GM23338 (cell line): ENCODE measurements at places on chromosomes 3 and 15. TPM values are rescaled to one million over a fixed set of nuclear protein-coding genes. Genes with fewer than 3 reads are reported as not detected.

Gene CSPG4
- 3.6 and 4.0 TPM in 2 replicates for total RNA-seq

Gene ABI3BP
- total RNA-seq, result 0.39 and 0.42 TPM in 2 replicates

Gene ZWILCH
- total RNA-seq, result 61.5 and 64.1 TPM in 2 replicates

Gene CKMT1B
- total RNA-seq, result 28.6 and 31.4 TPM in 2 replicates

Gene ADAMTS17
- 0.74 and 3.8 TPM in 2 replicates for total RNA-seq

Gene MAP1A
- total RNA-seq, result 2.0 and 2.3 TPM in 2 replicates

Gene CATSPER2
- 1.1 and 4.4 TPM in 2 replicates for total RNA-seq

Gene DOCK3
- 5.6 and 6.1 TPM in 2 replicates for total RNA-seq

Gene PLA2G4F
- not detected in 2 replicates for total RNA-seq

GRCh38 chr3:120634539-120634938 lies 38.4 kb downstream of the NDUFB4 start:
- no peak for DNase-seq

- DNase-seq, result no peak
These were observed 126.8 kb downstream of the PEAK1 start for GRCh38 chr15:77292969-77293558.

GRCh38 chr3:169940470-169941181 lies 26.0 kb upstream of the SEC62 start:
- no peak for DNase-seq

GRCh38 chr3:124320976-124321375 lies 329.1 kb upstream of the ROPN1 start:
- no peak for DNase-seq

- DNase-seq, result peak; percentile 59
These were observed 1.3 kb downstream of the ISL2 start for GRCh38 chr15:76337696-76338485.

DNA sequence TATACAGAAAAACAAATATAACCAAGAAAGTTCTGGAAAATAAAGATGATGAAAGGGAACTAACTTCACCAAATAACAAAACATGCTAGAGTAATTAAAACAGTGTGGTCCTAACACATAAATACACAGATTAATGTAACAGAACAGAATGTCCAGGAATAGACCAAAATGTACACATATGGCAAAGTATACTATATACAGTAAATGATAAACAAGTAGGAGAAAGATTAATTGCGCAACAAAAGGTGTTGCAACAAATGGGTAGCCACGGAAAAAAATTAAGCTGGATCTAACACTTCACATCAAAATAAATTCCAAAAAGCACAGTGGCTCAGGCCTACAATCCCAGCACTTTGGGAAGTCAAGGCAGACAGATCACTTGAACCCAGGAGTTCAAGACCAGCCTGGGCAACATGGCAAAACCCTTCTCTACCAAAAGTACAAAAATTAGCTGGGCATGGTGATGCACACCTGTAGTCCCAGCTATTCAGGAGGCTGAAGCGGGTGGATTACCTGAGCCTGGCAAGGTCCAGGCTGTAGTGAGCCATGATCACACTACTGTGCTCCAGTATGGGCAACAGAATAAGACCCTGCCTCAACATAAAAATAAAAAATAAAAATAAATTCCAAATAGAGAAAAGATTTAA lies 19.8 kb downstream of the SCAP start:
- DNase-seq, result no peak

DNA sequence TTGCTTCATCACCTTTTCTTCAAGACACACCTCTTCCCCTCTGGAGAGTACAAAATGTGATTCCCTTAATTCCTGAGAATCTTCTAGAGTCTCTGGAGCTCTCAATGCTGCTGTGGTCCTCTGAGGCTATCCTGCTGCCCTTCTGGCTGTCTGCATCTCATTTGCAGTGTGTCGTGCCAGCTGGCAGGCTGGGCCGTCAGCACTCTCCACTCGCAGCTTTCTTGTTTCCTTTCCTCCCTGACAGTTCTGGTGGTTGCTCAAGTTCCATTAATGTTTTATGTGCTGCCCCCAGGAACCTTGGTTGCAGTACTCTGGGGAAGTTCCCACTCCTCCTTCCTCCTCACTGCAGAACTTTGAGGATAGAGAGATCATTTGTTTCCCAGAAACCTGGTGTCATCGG lies 210.8 kb upstream of the ROPN1 start:
- no peak for DNase-seq

GRCh38 chr3:31996195-31996594 lies 14.6 kb downstream of the ZNF860 start:
- DNase-seq, result no peak

GRCh38 chr3:42855547-42856380 lies 19.9 kb downstream of the CYP8B1 start:
- no peak for DNase-seq

GRCh38 chr3:152192936-152193672 lies 75.6 kb upstream of the MBNL1 start:
- DNase-seq, result no peak

DNA sequence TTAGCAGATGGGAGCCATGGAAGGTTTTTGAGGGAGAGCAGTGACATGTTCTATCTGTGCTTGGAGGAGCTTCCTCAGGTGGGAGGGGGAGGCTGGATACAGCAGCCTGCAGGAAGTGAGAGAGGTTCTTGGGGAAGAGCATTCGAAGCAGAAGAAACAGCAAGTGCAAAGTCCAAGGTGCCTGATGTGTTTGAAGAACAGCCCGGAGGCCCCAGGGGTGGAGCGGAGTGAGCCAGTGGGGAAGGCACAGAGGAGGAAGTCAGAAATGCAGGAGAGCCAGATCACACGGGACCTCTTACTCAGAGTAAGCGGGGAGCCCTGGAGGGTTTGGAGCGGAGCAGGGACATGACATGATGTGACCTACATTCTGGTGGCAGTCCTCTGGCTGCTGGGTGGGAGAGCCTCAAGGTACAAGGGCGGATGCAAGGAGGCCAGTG lies 10.8 kb downstream of the ITGA11 start:
- DNase-seq, result peak; percentile 35

GRCh38 chr3:81291586-81291985 lies 469.9 kb downstream of the GBE1 start:
- no peak for DNase-seq

DNA sequence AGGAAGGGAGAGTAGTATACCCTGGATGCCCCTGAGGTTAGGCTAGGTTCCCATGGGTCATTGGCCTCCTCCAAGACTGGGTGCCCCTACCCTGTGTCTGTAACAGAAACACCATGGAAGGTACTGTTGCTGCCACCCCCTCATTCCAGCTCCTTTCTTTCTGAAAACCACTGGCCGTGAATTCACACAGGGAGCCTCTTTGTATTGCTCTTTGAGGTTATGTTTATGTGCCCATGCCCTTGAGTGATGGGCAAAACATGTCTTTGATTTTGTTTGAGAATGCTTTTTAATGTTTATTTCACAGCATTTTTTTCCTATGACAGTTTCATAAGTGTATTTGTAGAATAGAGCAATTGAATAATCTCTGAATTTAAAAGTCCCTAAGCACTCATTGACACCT lies 79.7 kb downstream of the RARB start:
- no peak for DNase-seq

DNA sequence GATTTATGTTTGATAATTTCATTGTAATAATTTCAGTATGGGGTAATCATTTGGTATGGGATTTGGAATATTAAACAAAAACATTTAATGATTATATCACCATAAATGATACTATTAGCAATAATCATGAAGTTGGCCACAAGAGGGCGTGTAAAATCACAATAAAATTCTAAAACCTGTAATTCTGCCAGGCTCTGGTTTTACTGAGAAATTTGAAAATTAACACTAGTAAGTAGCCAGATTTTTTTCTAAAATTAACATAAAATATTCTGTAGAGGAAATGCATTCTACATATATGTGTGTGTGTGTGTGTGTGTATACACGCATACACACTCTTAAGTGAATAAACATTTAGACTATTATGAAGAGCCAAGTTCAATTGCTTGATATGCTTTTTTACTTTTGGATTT lies 40.5 kb downstream of the FEZF2 start:
- DNase-seq, result peak; percentile 57

DNA sequence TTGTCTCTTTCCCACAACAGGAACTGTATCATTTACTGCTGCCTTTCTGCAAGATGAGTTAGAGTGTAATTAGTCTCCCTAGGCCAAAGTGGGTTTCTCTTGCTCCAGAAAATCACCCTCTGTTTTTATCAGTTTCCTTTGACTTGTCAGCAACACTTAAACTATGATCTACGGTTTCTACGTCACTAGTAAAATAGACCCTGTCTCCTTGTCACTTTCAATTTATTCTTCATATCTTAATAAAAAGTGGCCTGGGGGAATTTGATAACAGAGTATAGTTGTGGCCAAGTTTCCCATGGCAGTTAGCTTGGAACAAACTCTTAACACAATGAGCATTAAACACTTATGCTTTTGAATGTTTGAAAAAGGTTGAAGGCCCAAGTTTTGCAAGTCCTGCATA lies 79.6 kb downstream of the CGNL1 start:
- no peak for DNase-seq

DNA sequence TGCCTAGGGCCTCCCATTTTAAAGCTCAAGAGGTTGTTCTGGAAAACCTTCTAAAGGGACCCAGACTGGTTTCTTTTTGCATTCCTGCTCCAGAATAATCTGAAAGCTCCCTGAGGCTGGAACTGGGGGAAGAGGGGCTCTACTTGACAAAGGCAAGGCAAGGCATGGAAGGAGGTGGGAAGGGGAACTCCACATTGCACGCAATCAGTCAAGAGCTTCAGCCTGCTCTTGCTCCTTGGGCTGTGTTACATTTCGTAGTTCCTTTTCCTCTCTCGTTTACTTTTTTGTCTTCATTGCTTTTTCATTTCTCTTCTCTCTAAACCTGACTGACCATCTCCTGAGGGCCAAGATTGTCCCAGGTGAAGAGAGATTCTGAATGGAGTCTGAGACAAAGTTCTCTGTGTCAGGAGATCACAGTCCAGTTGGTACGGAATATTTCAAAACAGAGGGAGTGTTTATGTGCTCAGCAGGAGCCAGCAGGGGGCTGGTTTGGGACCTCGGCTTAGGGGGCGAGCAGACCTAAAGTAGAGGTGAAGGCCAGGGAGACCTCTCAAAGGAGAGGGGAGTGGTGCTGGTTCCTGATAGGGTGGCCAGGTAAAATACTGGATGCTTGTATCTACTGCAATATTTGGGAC lies 6.0 kb upstream of the KCTD6 start:
- DNase-seq, result no peak

GRCh38 chr3:158279609-158280008 lies 169.7 kb downstream of the RSRC1 start:
- no peak for DNase-seq

DNA sequence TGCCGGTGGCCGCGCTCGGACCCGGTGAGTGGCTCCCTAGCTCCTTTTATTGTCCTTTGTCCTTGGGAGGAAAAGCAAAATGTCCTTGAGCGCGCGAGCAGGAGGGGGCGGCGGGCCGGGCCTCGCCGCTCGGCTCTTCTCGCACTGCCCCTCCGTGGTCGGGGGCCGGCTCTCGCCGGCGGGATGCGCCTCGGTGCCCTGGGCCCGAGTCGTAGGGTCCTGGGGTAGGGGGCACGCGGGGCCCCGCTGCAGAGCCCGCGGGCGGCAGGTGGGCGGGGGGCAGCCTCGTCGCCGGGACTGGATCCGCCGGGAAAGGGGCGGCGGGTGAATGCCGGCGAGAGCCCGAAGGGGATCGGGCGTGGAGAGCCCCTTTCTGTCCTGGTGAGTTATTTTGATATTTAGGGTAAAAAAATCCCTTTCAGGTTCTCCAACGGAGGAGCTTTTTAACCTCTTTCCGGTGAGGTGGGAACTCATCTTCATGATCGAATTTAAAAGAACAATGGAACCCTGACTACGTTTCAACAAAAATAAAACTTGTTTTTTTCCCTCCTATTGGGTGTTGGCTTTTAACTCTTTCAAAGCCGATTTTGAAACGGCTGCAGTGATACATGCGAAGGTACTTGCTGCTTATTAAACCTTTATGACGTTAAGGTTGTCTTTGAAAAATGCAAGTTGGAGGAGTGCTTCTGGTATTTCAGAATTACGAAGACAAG lies 16.8 kb upstream of the CHD2 start:
- peak; percentile 47 for DNase-seq

GRCh38 chr3:175238801-175239200 lies 379.7 kb downstream of the NAALADL2 start:
- DNase-seq, result no peak

DNA sequence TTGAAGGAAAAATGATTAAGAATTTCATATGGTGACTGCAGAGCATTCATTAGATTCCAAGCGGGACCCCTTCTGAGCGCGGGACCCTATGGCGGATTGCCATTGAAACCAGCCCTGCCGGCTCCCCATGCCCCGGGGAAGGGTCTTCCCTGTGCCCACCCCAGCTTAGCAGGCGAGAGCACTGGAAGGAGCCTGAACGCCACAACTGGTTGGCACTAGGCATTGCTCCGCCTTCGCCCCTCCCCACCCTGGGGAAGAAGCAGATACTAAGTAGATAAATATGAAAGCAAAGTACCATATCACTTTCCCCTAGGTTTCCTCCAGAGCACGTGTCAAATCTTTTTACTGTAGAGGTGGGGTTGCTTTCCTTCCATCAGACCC lies 70.7 kb downstream of the CYP19A1 start:
- DNase-seq, result peak; percentile 36

DNA sequence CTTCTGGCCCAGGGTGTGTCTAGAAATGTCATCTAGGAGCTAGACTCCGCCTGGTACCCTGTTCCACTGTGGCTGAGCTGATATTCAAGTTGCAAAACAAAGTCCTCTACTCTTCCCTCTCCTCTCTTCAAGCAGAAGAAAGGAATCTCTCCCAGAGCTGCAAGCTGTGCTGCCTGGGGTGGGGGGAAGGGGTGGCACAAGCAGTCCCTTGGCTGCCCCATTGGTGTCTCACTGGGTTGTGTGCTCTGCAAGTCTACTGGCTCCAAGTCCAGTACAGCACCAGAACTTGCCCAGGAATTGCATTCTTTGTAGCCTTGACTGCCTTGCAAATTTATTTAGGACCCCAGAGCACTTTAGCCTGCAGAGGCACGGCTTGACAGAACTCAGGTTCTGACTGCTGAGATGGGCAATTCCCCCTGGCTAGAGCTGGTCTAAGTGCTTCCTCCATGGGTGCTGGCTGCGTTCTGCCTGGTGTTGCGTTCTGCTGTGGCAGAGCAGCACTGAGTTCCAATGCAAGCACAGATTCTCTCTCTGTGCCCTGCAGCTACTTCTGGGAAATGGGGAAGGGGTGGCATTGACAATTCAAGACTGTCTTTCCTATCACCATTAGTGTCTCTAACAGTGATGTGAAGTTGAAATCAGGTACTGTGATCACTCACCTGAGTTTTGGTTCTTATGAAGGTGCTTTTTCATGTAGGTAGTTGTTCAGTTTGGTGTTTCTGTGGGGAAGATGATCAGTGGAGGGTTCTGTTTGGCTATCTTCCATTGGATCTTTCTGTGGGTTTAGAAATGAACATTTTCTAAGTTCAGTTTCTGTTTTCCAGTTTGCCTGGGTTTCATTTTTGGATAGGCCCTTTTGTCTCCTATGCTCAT lies 39.5 kb downstream of the OXSR1 start:
- no peak for DNase-seq
